ENCODE measurements at places on chromosomes 4 and X.

- no peak for DNase-seq
These were observed 716 bp downstream of the THAP9 start for GRCh38 chr4:82901183-82901718.

GRCh38 chr4:184453365-184454160 is 20.8 kb downstream of the IRF2 start:
- DNase-seq, result no peak

DNA sequence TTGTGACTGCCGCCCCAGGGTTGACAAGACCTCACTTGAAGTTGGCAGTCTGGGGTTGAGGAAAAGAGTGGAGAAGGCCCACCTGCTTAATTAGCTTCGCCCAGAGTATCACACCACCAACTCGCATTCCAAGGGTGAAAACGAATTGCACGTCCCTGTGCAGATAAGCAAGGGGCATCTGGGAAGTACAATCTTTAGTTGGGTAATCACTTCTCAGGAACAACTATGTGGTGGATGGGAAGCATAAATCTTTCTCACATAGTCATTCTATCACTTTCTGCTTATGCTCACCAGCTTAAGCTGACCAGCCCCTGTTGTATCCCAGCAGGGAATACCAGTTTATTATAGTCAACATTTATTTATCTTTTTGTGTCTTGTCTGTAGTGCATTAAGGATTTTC is 14.3 kb downstream of the SPCS3 start:
- DNase-seq, result no peak

DNA sequence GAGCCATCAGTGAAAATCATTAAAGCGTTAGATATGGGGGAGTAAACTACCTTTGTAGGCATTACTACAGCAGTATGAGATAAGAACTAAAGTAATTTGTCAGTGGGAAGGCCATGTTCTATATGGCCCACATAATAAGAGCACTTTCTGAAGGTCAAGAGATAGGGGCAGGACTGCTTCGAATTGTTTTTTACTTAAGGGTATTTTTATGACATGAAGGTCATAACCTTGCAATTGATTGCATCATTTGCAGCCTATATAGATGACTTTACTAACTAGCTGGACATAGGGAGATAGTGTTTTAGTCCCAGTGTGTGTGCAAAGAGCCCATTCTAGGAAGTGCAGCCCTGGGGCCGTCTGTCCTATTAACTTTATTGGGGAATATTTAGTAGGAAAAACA is 23.6 kb upstream of the GC start:
- no peak for DNase-seq

GRCh38 chr4:42473071-42473684 is 75.9 kb downstream of the SHISA3 start:
- DNase-seq, result no peak

DNA sequence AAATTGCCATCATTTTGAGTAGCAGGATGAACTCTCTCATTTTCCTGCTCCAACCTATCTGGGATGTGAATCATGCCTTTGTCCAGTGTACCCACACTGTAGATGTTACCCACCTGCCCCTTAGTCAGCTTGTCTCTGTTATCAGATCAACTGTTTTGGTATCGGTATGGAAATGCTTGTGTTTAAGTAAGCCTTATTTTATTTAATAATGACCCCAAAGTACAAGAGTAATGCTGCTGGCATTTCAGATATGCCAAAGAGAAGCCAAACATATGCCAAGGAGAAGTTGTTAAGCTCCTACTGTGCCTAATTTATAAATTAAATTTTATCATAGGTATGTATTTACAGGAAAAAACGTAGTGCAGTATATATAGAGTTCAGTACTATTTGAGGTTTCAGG is 18.6 kb upstream of the RAP1GDS1 start:
- DNase-seq, result no peak

- DNase-seq, result no peak
These were observed 584 bp downstream of the SUV39H1 start for GRCh38 chrX:48696909-48697727.

DNA sequence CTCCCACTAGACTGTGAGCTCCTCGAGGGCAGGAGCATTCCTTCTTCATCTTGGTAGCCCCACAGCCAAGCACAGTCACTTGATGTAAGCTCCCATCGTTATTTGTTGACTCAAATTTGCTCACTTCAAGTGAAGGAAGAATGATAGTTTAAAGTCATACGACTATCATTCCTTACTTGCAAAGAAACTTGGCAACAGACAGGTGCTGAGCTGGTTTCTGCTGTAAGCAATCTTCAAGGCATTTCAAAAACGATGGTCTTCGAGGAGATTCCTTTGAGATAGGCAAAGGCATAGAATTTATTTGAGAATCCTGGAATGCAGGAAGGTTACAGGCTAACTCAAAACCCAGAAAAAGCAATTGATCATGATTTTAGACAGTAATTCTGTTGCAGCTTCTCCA is 64.8 kb downstream of the QDPR start:
- DNase-seq, result no peak

GRCh38 chr4:83929550-83929949 is 393.6 kb downstream of the GPAT3 start:
- DNase-seq, result no peak

DNA sequence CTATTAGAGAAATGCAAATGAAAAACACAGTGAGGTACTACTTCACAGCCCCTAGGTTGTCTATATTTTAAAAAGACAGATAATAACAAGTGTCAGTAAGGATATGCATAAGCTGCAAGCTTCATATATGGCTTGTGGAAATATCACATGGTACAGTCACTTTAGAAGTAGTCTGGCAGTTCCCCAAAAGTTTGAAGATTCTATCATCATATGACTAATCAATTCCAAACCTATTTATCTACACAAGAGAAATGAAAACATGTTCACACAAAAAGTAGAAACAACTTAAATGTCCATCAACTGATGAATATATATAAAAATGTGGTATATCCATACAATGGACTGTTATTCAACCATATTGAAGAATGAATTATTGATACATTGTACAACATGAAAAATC is 185.8 kb upstream of the STK26 start:
- DNase-seq, result no peak

DNA sequence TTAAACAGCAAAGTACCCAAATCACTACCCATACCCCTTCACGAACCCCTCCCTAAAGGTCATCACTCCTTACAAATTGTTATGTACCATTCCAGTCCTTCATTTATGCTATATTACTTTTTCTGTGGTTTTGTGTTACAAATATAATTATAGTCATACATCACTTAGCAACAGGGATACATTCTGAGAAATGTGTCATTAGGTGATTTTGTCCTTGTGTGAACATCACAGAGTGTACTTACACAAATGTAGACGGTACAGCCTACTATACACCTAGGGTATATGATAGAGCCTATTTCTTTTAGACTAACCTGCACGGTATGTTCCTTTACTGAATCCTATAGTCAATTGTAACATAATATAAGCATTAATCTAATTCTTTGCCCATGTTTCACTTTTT is 61.9 kb downstream of the ASB9 start:
- DNase-seq, result no peak
